ENCODE measurements at places on chromosomes 6 and 20.
A peak's percentile ranks its signal among the peaks of the same experiment; 100 is the strongest.

- DNase-seq, result no peak
Measured at GRCh38 chr6:31163922-31164321, 5.5 kb downstream of the TCF19 start.

DNA sequence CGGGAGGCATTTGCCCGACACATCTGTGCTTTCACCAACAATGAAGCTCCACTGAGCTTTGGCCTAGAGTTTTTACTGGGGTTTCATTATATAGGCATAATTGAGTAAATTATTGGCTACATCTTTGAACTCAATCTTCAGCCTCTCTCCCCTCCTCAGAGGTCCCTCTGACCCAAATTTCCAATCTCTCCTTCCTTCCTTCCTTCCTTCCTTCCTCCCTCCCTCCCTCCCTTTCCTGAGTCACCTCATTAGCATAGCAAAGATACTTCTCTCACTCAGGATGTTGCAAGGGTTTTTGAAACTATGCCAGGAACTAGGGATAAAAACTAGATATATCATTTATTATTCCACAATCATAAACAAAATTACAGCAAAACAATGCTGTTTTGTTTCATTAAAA is 238.2 kb upstream of the PRND start:
- DNase-seq, result no peak

DNA sequence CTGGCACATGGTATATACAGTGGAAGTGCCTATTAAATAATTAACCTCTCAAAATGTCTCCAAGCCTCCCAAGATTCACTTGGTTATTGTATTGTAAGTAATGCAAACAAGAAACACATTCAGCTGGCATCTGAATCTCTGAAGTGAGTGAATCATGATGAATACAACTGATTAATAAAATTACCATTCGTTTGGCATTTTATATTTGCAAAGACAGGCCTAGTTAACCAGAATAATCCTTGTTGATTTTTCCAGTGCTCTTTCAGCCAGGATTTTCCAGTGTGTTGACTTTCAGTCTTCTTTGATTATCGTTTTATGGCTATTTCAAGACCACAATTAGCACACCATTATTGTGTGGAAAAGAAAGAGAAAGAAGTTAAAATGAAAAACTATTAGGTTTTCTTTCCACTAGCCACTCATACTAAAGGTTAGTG is 20.3 kb downstream of the SLC22A2 start:
- DNase-seq, result no peak

DNA sequence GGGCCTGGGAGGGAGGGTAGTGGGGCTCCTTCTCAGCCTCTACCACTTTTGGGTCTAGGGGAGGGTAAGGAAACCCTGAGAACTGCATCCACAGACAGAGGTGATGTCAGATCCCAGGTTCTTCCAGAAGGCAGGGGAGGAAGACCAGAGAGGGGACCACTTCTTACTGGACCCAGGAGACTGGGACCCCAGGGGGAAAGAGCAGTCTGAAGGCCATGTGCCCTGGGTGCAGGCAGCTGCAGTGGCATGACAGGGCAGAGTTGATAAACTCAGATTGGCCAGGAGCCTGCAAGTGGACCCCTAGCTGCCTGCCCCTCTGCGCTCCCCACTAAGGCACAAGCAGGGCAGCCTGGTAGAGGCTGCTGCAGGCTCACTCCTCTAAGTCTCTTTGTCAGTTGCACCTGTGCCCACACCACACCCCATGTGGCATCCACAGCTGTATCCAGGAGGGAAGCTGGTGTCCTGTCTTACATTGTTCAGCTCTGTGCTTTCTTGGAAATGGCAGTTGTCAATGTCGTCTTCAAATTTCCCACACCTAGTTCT is 2.7 kb downstream of the CST9L start:
- DNase-seq, result no peak

GRCh38 chr20:16694161-16694560 is 35.7 kb upstream of the SNRPB2 start:
- no peak for DNase-seq

GRCh38 chr6:79762370-79762769 is 131.2 kb downstream of the SH3BGRL2 start:
- no peak for DNase-seq

DNA sequence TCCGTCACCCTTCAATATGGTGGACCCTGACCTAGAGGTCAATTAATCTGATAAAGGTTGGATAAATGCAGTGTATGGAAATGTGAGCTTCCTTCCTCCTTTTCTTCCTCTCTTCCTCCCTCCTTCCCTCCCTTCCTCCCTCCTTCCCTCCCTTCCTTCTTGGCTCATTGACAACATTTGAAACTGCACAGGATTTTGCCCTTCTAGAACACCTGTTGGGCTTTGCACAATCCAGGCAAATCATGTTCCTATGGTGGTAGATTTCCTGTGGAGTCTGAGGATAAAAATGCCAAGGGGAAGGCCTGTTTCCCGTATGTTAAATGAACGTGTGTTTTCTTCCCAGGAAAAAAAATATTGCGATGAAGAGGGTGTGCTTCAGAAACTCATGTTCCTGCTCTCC is 642.8 kb downstream of the EPM2A start:
- no peak for DNase-seq

DNA sequence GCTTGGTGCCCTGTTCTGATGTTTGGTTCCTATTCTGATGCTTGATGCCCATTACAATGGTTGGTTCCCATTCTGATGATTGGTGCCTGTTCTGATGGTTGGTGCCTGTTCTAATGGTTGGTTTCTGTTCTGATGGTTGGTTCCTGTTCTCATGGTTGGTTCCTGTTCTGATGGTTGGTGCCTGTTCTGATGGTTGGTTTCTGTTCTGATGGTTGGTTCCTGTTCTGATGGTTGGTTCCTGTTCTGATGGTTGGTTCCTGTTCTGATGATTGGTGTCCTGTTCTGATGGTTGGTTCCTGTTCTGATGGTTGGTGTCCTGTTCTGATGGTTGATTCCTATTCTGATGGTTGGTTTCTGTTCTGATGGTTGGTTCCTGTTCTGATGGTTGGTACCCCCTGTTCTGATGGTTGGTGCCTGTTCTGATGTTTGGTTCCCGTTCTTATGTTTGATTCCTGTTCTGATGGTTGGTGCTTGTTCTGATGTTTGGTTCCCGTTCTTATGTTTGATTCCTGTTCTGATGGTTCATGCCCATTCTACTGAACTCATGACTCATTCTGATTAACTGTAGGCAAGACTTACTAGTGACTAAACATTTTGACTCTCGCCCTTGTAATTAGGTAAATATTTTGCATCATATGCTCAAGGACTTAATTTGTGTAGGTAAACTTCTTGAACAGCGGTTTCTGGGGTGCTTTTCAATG is 146.2 kb downstream of the DLL1 start:
- no peak for DNase-seq

GRCh38 chr6:4950836-4951533 is 52.9 kb downstream of the RPP40 start:
- no peak for DNase-seq

- no peak for DNase-seq
Measured at GRCh38 chr6:145015739-145016558, 719.4 kb downstream of the EPM2A start.

GRCh38 chr6:124028117-124028516 is 224.5 kb downstream of the NKAIN2 start:
- DNase-seq, result no peak

DNA sequence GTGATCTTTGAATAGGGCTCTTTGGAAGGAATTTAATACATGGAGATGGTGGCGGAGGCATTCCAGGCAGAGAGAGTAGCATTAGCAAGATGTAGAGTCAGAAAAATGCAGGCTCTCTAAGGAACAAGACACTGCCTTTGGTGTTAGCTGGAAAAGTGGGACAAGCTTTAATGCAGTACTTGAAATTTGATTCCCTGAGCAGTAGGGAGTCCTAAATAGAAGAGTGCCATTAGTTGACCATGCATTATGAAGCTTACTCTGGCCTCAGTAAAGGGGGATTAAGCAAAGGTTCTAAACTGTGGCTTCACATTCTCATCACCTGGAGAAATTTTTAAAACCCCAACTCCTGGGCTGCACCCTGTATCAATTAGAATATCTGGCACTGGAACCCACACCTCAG is 494.8 kb upstream of the SOX4 start:
- DNase-seq, result no peak

DNA sequence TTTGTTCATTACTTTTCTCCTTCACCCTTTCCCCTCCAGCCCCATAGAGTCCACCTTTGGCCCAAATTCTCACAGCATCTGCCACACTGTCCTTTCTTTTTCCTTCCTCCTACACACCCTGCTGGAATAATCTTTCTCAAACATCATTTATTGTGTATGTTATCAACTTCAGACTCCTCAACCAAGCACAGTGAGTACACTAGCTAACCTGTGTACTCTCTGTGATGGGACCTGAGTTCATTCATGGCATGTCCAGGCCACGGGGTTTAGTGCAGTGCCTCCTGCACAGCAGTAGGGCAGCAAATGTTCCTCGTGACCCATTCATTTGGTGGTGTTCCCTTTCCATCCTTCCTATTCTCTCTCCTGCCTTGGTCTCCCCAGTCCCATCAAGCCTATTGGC is 7.1 kb upstream of the ARMC12 start:
- DNase-seq, result no peak

GRCh38 chr20:50429412-50429811 is 80.8 kb upstream of the PTPN1 start:
- no peak for DNase-seq

GRCh38 chr20:50346374-50347283 is 156.0 kb downstream of the CEBPB start:
- DNase-seq, result no peak

DNA sequence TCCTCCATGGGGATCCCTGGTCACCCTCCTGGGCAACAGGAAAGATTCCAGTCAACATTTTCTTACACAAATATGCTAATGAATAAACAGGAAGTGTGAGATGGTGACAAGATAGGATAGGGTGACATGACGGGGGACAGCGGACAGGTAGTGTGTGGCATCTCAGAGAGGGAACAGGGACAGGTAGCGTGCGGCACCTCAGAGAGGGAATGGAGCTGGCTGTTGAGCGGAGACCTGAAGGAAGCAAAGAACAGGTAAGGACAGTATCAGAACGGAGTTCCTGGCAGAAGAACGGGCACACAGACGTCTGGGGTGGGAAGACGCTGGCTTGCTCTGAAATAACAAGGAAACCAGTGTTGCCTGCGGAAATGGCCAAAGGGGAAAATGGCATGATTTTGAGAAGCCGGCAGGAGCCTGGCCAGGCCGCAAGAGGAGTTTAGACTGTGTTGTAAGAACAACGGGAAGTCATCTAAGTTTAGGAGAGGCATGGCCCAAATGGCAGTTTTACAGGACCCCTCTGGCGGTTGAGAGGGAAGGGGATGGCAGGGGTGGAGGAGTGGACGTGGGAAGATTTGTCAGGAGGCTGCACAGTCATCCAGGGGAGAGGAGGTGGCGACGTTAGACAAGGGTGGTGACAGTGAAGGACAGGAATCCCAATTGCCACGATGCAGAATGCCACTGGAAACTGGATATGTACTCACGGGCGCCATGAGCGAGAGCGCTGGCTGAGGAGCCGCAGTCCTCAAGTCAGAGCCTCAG is 111.6 kb downstream of the JPH2 start:
- no peak for DNase-seq

- DNase-seq, result no peak
Measured at GRCh38 chr6:64932486-64932885, 774.5 kb downstream of the EYS start.

DNA sequence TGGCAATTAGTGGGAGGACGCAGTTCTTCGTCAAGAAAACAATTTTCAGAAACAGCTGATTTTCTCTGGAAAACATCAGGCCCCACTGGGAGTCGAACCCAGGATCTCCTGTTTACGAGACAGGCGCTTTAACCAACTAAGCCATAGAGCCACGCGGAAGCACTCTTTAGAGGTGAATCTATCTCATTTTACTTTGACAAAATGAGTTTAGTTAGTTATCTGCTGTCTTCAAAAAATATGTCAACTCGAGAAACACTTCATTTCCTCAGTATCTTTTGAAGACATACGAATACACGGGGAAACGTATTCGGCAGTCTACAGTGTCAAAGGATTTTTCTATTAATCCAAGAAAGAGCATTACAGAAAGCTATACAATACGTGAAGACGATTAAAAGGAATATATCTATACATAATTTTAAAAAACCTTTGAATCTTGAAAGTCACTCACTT is 26.7 kb downstream of the GPX6 start:
- DNase-seq, result no peak

DNA sequence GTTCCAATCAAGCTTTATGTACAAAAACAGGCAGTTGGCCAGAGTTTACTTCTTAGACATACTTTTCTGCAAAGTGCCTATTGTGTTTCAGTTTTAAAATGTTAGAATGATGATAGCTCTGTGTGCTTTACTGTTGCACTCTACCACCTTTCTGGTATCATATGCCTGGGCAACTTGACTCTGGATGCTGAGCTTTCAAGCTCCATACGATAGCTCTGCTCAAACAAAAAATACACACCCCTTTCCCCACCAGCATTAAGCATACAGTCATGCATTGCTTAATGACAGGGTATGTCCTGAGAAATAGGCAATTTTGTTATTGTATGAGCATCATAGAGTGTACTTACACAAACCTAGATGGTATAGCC is 123.1 kb downstream of the RCAN2 start:
- DNase-seq, result no peak

DNA sequence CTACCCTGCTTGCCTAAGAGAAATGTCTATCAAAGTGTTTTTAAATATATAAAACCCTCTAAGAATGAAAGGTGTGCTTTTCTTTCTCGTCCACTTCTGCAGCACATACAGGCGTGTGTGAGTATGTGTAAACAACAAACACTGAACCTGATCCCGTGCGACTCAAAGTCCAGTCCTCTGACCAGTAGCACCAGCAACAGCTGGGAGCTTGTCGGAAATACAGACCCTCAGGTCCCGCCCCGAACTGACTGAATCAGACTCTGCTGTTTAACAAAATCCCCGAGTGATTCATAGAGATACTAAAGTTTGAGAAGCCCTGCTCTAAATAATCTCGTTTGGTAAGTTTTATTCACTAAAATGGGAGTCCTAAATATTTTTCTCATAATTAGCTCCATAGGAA is 208.0 kb upstream of the KCNQ5 start:
- no peak for DNase-seq

DNA sequence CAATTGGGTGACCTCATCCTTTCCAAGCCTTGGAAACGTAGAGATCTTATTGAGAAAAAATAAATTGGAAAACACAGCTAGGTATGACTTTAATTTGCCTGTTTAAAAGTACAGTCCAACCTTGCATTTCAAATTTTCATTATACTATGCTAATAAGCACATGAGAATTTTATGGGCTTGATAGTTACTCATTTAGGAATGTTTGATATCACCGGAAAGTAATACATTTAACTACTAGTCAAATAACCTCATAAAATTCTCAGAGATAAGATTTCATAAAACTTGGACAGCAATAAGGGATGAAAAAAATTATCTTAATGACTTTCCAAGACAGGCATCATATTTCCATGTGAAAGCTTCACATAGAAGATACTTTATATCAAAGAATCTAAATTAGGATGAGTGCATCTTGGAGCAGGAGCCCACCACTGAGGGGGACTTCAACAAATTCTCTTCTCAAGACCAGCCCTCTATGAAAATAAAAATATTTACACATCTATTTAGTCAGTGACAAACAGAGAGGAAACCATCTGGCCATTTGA is 236.3 kb downstream of the EPHA7 start:
- no peak for DNase-seq

GRCh38 chr20:40797425-40797824 is 108.4 kb upstream of the MAFB start:
- DNase-seq, result no peak

GRCh38 chr6:145199961-145200360 is 535.4 kb downstream of the EPM2A start:
- no peak for DNase-seq

- DNase-seq, result no peak
Measured at GRCh38 chr6:157017861-157018260, 240.7 kb downstream of the ARID1B start.

- DNase-seq, result no peak
Measured at GRCh38 chr6:124881898-124882578, 80.2 kb upstream of the RNF217 start.

- peak; percentile 82 for DNase-seq
Measured at GRCh38 chr6:137707590-137708360, 159.3 kb upstream of the TNFAIP3 start.
